ENCODE measurements at places on chromosomes 13 and 19. TPM values are rescaled to one million over a fixed set of nuclear protein-coding genes. Genes with fewer than 3 reads are reported as not detected.

DNA sequence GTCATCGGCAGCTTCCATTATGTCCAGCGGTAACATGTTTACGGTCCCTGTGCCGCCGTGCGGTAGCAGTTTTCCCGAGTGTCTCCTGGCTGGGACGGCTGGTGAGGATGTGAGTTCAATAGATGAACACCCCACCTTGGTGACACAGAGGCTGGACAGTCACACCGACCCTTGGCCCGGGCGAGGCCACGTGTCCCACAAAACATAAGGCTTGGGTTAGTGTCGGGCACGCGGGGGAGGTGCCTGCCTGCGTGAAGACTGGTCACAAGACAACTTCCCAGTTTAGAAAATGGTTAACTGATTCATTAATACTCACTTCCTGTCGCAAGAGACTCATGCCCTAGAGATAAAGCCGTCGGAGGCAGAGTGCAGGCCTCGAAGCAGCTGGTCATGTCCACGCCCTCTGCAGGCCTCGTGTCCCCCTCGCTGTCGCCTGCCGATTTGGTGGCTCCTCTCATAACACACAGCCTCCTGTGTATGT, 17.2 kb downstream of the RASA3 start:
- DNase-seq, result peak; percentile 90

PSG4 gene
- 22.4 TPM for total RNA-seq

DNA sequence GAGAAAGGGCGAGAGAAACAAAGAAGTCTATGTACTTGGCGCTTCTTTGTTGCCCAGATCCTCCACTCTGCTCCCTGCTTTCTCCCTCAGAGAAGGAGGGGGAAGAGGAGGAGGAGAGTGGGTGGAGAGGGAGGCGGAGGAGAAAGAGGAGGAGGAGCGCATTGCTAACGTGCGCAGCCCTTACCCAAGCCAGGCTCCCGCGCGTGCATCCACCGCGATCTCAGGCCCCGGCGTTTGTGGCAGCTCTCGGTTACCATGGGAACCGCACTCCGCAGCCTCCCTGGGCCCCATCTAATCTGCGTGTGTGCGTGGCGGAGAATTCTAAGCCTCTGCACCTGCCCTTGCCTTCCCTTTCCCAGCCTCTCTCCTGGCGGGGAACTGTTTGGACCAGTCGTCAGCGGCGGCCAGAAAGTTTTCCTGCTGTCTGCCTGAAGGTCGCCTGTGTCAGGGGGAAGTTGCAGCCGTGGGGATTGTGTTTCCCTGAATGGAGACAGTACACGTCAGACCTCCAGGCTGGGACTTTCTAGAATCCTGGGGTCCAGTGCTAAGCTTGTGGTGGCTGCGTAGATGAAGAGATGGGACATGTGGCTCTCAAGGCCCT, at the start of gene ERICH6B:
Gene ERICH6B, minus strand, starts transcription at position 239 of the 601 bp plus-strand sequence. CDS start 18,734 bp downstream, outside the sequence.
- DNase-seq, result peak; percentile 6

GRCh38 chr19:18279266-18279515, 2.2 kb downstream of the JUND start:
- no peak for DNase-seq

DNA sequence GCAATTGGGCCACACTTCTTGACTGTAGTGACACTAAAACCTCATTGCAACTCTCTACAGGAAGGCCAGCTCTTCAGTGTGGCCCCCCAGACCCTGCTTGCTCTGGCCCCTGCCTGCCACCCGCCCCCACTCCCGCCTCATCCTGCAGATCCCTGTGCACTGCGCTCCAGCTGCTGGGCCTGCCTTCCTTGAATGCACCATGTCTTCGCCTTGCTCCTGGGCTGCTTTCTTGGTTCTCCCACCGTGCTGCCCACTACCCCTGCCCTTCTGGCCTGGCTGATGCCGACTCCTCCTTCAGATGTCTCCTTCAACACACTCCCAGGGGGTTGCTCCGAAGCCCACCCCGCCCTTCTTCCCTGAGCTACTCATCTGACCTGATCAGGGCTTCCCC, 98.2 kb downstream of the SIPA1L3 start:
- DNase-seq, result no peak

- DNase-seq, result no peak
Measured at GRCh38 chr13:65112123-65112522, 2118.0 kb downstream of the PCDH9 start.

GPC6 gene
- total RNA-seq, result 23.8 TPM

- no peak for DNase-seq
Measured at GRCh38 chr13:109465148-109465547, 321.2 kb downstream of the IRS2 start.

ACER1 gene
- not detected for total RNA-seq

DNA sequence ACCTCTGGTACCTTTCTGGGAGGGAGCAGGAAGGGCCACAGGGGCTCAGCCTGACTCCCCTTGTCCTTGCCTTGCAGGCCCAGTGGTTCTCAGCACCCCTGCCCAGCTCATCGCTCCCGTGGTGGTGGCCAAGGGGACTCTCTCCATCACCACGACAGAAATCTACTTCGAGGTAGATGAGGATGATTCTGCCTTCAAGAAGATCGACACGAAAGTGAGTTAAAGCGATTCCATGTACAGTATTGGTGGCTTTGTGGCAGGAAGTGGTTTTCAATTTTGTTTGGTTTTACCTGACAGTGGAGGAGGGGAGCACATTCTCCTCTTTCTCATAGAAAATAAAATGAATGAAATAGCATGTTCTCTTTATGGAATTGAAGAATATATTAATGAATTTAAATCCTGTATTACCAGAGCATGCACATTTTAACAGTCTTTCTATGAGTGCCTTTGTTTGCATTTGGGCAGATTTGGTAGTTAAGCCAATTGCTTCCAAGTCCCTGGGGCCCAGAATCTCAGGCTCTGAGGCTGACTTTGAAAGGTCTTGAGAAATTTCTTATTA, 4.1 kb downstream of the MAB21L1 start:
- no peak for DNase-seq

GRCh38 chr13:44989941-44990340, 603 bp downstream of the GPALPP1 start:
- peak; percentile 13 for DNase-seq

GRCh38 chr13:83731113-83731512, 151.2 kb downstream of the SLITRK1 start:
- no peak for DNase-seq

LRG1 gene
- total RNA-seq, result 0.17 TPM

- DNase-seq, result no peak
Measured at GRCh38 chr13:42654722-42655121, 80.8 kb downstream of the TNFSF11 start.

DNA sequence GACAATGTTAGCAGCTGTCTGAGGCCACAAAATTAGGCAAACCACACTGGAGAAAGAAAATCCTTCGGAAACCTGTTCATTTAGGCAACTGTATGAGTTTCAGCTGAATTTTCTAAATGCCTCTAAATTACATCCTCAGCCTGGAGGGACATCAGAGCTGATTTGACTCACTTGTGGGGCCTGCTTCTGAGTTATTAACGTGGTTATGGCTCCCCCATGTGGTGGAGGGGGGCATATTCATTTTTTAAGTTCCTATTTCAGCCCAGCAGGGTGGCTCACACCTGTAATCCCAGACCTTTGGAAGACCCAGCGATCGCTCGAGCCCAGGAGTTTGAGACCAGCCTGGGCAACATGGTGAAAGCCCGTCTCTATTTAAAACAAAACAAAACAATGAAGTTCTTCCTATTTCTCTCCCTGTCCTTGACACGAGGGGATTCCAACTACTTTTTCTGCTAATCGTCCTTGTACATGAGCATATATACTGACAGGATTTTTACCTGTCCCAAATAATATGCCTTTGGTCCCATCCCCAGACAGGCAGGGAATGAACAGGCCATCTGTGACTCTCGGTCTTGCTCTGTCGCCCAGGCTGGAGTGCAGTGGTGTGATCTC, 31.5 kb upstream of the HIF3A start:
- DNase-seq, result peak; percentile 78

- DNase-seq, result peak; percentile 64
Measured at GRCh38 chr13:94154367-94154766, 325.1 kb downstream of the DCT start.

DNA sequence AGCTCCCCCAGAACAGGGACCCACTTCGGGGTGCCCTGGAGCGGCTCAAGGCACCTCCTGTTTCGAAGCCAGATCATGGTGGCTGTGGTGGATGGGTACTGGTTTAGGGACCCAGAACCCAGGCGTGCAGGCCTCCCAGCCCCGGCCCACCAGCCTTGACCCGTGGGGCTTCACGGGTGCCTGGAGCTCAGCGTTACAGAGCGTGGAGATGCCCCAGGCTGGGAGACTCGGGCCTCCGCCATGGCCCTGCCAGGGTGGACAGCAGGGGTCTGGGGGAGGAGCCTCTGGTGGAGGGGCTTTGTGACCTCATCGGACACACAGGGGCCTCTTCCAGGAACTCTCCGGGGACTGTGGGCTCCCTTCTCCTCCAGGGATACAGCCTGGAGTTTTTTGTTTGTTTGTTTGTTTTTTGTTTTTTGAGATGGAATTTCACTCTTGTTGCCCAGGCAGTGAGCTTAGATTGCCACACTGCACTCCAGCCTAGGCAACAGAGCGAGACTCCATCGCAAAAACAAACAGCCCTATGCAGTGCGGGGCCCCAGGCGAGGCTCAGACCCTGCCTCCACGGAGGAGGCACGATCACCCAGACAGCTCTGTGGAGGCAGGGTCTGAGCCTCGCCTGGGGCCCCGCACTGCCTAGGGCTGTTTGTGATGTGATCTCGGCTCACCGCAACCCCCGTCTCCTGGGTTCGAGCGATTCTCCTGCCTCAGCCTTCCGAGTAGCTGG, at the start of gene GARIN5B:
Gene GARIN5B, minus strand, starts transcription at position 271 of the 727 bp plus-strand sequence. Its CDS starts 194 bp downstream, at position 77.
- no peak for DNase-seq

DNA sequence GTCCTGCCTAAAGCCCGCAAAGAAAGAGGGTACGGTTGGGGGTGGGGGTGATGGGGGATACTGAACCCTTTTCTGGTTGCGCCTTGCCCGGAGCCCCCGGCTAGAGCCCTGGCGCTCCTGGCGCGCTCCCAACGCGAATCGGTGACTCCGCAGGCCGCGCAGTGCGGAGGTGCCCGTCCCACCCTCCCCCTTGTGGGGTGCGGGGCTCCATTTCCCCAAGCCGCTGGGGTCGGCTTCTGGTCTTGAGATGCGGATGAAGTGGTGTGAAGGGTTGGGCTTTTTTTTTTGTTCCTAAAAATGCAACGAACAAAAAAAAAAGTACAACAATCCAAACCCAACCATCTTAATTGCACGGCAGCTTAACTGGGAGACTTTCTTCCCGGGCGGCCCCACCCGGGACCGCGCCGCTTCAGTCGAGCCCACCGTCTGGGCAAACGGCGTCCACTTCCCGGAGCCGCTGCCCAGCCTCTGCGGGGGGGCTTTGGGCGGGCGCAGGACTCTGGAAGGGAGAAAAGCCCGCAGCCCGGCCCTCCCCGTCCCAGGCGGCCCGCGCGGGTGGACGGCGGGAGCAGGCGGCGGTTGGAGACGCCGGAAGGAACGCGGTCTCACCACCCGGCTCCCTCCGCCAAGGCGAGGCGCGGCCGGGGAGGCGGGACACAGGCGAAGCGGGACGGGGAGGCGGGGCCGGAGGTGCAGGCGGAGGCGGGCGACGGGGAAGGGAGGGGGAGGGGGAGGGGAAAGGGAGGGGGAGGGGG, 504 bp upstream of the TRIM13 start:
- DNase-seq, result peak; percentile 58

- peak; percentile 73 for DNase-seq
Measured at GRCh38 chr13:99307247-99307646, at the start of gene GPR183. TSS of gene GPR183 (minus strand) at chr13:99307399. CDS start at chr13:99296145, 11,254 bp downstream.

DNA sequence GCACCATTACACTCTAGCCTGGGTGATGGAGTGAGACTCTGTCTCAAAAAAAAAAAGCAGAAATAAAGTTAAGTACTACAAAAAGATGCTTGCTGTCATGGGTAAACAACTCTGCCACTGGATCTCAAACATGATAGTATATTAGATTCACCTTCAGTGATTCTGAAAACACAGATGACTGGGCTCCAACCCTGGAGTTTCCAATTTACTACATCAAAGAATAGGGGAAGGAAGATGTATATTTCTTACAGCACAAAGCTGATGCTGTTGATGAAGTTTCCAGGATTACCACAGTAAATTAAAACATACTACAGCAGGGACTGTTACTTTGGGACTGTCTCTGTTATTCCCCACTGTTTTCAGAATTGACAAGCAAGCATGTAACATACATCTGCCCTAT, 5.2 kb downstream of the ZNF561 start:
- no peak for DNase-seq

- no peak for DNase-seq
Measured at GRCh38 chr13:66574606-66575005, 655.5 kb downstream of the PCDH9 start.

DNA sequence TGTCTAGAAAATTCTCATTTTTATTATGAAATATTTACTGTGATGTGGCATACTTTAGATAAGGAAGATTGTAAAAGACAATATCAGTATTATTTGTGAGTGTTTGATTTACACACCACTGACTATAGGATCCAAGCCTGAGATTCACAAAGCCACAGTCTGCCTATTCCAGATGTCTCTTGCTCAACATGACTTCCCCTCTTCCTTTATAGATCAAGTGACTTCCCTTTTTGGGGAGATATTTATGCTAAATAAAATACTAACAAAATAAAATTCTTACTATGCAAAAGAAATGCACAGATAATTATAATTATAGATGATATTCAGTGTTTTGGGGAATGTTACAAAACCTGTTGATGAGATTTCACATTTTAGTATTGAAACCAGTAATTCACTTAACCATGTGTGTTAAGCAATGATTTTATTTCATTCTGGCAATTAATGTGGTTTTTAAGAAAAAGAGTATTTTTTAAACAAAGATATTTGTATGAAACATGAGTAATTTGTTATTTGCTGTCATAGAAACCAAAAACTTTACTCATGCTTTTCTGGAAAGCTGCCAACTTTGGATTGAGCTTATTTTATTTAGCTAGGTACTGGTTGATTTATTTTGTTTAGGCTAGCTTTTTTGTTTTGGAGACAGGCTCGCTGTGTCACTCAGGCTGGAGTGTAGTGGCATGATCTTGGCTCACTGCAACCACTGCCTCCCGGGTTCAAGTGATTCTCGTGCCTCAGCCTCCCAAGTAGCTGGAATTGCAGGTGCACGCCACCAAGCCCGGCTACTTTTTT, 13.7 kb upstream of the GPR183 start:
- DNase-seq, result peak; percentile 74

DNA sequence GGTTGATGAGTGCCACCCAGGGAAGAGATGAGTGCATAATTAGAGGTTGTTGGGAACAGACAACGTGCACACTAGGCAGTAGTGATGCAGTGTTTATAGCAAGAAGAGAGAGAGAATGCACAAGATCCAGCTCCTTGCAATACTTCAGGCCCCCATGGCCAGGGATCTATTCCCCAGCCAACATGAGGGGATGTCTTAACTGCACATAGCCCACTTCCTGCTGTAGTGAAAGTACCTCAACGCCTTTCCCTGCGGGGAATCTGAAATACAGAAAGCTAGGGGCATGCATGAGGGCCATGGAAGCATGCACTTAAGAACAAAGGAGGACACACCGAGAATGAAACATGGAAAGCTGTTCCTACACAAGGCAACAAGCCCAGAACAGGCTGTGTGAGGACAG, 636.7 kb upstream of the GPC6 start:
- DNase-seq, result no peak

F10 gene
- total RNA-seq, result 1.0 TPM

GRCh38 chr13:59991395-59991794, 172.3 kb downstream of the DIAPH3 start:
- DNase-seq, result peak; percentile 7

DNA sequence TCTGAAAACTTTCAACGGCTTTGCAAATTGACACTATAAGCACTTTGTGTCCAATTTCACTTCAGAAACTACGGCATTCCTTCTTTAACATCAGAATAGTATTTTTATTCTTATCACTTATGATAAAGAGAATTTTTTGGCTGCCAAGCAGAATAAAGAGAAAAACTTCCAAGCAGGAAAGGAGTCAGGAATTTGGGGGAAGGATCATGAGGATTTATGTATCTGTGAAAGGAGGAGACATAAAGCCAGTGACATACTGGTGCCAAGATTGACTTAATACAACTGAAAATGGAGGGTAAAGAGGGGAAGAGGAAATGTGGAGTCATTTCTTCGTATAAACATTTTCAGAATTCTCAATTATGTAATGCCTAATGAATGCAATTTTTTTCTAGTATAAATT, 94.7 kb downstream of the RBM26 start:
- no peak for DNase-seq

All from renal cortical epithelial cell (primary cell).